B cell (primary cell): ENCODE measurements at places on chromosomes 16 and 17. TPM values are rescaled to one million over a fixed set of nuclear protein-coding genes. Genes with fewer than 3 reads are reported as not detected.

The CD300E gene
- 0.10 TPM in 1 of 2 replicates, not detected in the other for total RNA-seq

The GPR142 gene
- not detected in 2 replicates for total RNA-seq

The FSCN2 gene
- 6.3 and 7.4 TPM in 2 replicates for total RNA-seq

The SPATA22 gene
- 0.54 TPM in 1 of 2 replicates, not detected in the other for total RNA-seq

The KRTAP4-4 gene
- not detected in 2 replicates for total RNA-seq

The GDPD3 gene
- total RNA-seq = 17.3 and 22.7 TPM in 2 replicates

The ZG16 gene
- not detected in 2 replicates for total RNA-seq

The CDRT15L2 gene
- not detected in 2 replicates for total RNA-seq
